ENCODE measurements at places on chromosomes 7 and 10. TPM values are rescaled to one million over a fixed set of nuclear protein-coding genes. Genes with fewer than 3 reads are reported as not detected.

GRCh38 chr7:139602143-139602722, 78.7 kb downstream of the CLEC2L start:
- no peak overlapping the region for H3K27ac ChIP-seq
- no peak overlapping the region for H3K4me3 ChIP-seq
- H3K36me3 ChIP-seq: peaks cover 26% of the 10 kb centered on the region
- H3K27me3 ChIP-seq: no peaks in the 10 kb centered on the region
- no peaks in the 10 kb centered on the region for H3K4me1 ChIP-seq

GRCh38 chr10:13844651-13845050, 257.9 kb downstream of the PRPF18 start:
- peaks cover 11% of the 10 kb centered on the region for H3K27me3 ChIP-seq
- DNase-seq: no peak
- no peak overlapping the region for H3K27ac ChIP-seq
- H3K36me3 ChIP-seq: no peaks in the 10 kb centered on the region
- no peak overlapping the region for H3K4me3 ChIP-seq

The MOGAT3 gene
- 22.5 TPM for total RNA-seq

- H3K27ac ChIP-seq: no peak overlapping the region
- DNase-seq: no peak
- no peaks in the 10 kb centered on the region for H3K36me3 ChIP-seq
- no peaks in the 10 kb centered on the region for H3K27me3 ChIP-seq
- peaks cover 60% of the 10 kb centered on the region for H3K4me1 ChIP-seq
Measured at GRCh38 chr10:119235356-119235755, 28.0 kb downstream of the GRK5 start.

- H3K27ac ChIP-seq: no peak overlapping the region
- H3K4me3 ChIP-seq: no peak overlapping the region
- H3K27me3 ChIP-seq: no peaks in the 10 kb centered on the region
- H3K36me3 ChIP-seq: no peaks in the 10 kb centered on the region
- no peaks in the 10 kb centered on the region for H3K4me1 ChIP-seq
- no peak for DNase-seq
Measured at GRCh38 chr10:54203401-54203800, 597.6 kb downstream of the PCDH15 start.

The COL17A1 gene
- total RNA-seq: not detected

DNA sequence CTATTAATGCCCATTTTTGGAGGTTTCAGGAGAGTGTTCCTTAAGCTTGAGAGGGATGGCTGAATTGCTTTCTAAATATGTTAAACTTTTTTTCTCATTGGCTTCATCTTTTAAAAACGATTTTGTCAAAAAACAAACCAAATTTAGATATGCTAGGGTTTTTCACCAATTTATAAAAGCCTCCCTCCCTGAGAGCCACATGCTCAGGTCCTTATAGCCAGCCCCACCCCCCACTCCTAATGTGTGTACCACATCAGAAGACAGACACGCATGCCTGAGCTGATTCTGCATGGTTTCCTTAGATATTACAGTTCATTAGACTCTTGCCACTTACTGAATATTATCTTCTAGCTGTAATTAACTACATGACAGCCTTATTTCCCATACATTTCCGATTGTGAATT, 2.0 kb downstream of the CUL1 start:
- no peaks in the 10 kb centered on the region for H3K36me3 ChIP-seq
- H3K27ac ChIP-seq: peak overlapping the region; percentile 98
- no peaks in the 10 kb centered on the region for H3K27me3 ChIP-seq
- DNase-seq: no peak

The ZNF138 gene
- 5.8 TPM for total RNA-seq

DNA sequence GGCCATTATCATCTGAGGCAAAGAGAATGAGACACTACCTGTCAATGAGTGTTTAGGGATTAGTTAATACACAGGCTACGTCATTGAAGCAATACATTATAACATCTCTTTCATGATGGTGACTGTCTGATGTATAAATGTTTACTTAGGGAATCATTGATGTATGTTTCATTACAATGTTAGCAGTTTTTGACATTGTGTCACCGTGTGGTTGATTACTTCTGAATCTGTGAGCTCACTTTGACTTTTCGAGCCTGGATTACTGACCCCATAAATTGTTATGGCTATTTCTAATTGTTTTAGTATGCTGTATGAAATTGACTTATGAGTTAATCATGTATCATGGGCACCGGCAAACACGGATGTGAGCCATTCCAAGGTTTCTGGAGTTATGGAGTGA, 494.0 kb downstream of the MAGI2 start:
- H3K4me3 ChIP-seq: no peak overlapping the region
- no peak for DNase-seq
- no peaks in the 10 kb centered on the region for H3K27me3 ChIP-seq
- no peaks in the 10 kb centered on the region for H3K4me1 ChIP-seq
- no peaks in the 10 kb centered on the region for H3K36me3 ChIP-seq

DNA sequence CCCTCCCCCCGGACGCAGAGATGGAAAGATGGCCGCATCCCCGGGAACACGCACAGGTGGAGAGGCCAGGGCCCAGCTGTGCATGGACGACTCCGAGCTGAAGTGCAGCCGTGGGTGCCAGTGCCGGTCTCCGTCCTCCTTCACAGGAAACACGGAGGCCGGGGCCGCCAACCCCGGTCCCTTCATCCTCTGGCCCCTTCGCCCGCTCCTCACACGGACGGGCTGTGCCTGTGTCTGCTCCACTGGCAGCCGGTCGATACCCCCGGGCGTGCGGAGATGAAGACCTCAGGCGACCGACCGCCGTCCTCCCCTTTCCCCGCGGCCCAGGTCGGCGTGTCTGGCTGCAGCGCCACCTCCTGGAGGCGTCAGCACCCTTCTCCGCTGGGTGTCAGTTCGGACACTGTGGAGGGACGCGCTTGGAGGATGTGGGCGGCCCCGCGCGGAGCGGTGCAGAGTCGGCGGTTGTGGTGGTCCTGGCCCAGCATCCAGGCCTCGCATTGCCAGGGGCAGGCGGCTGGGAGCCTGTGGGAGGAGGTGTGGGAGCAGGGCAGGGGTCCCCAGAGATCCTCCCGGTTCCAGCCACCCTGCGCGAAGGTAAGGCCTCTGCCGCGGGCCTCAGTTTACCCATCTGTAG, 9.9 kb downstream of the ZNF511 start:
- DNase-seq: peak; percentile 56
- no peak overlapping the region for H3K27ac ChIP-seq
- no peaks in the 10 kb centered on the region for H3K36me3 ChIP-seq
- H3K4me3 ChIP-seq: peak overlapping the region; percentile 38

DNA sequence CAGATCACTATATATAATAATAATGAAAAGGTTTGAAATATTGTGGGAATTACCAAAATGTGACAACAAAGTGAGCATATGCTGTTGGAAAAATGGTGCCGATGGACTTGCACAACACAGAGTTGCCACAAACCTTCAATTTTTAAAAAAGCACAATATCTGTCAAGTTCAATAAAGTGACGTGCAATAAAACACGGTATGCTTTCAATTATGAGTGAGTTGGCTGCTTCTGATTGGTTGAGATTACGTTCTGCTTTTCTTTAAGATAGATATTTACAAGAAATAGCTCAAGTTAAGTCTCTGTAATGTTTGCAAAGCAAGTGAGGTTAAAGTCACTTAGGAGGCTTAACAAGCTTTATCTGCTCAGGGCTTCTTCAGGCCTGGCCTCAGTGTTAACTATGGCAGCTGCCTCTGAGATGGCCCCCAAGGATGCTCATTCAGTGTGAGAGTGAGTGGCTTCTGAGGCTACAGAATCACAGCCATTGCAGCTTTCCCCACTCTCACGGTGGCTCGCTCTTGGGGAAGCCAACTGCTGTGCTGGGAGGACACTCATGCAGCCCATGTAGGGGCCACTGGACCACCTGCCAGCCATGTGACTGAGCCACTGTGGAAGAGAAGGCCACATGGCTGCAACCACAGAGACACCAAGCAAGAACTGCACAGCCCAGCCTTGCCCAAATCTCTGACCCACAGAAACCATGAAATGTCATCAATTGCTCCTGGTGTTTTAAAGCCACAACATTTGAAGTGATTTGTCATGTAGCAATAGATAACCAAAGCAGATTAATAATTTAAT, 78.3 kb upstream of the TMEM72 start:
- DNase-seq: no peak
- no peaks in the 10 kb centered on the region for H3K36me3 ChIP-seq
- H3K4me1 ChIP-seq: 0 out of 2 replicates have a peak, but pooled peaks cover 2% of the 10 kb centered on the region
- H3K27me3 ChIP-seq: no peaks in the 10 kb centered on the region

DNA sequence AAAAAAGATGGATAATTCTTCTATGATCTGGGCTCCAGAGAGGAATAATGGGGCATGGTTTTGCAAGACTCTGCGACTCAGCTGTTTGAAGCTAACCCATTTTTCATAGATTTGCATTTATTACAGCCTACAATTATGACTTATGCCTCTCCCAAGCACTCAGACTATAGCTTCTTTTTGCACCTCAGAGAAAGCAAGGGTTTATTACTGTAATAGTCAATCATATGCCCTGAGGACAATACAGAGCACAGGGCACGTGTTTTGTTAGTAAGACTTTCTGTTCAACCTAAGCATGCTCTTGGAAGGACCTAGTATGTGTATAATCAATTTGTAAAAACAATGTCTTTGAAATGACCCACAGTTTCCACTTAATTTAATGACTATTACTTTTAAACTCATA, 221.2 kb downstream of the PARD3 start:
- H3K4me1 ChIP-seq: no peaks in the 10 kb centered on the region
- DNase-seq: no peak
- no peak overlapping the region for H3K4me3 ChIP-seq
- no peaks in the 10 kb centered on the region for H3K36me3 ChIP-seq
- no peaks in the 10 kb centered on the region for H3K27me3 ChIP-seq
- no peak overlapping the region for H3K27ac ChIP-seq

- no peak for DNase-seq
- H3K36me3 ChIP-seq: no peaks in the 10 kb centered on the region
- no peaks in the 10 kb centered on the region for H3K27me3 ChIP-seq
Measured at GRCh38 chr7:112665709-112666108, 124.5 kb downstream of the TMEM168 start.

DNA sequence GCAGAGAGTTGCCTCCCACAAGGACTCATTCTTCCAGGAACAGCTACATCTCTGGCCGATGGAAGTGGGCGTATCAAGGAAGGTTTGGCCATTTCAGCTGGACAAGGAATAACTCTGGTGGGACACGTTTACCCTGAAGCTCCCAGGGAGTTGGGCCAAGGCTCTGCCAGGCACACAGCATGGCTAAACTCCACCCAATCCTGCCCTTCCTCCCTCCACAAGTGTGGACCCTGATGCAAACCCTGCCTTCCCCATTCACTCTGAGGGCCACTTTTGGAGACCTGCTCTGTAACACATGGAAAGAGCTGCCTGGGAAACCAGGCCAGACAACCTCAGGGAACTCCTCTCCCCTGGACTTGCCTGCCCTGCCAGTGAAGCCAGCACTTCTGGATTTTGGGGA, 407.8 kb upstream of the FOXK1 start:
- peaks cover 3% of the 10 kb centered on the region for H3K4me1 ChIP-seq
- H3K36me3 ChIP-seq: no peaks in the 10 kb centered on the region
- no peaks in the 10 kb centered on the region for H3K27me3 ChIP-seq
- no peak for DNase-seq
- H3K4me3 ChIP-seq: no peak overlapping the region

Data from HepG2 (cell line).